ENCODE measurements at places on chromosomes 3 and 15.

GRCh38 chr3:11835028-11835639, 11.6 kb downstream of the TAMM41 start:
- DNase-seq = no peak

GRCh38 chr3:26622621-26623418, at the start of gene LRRC3B:
TSS of gene LRRC3B (plus strand) at chr3:26622772. CDS start at chr3:26709673, 86,901 bp downstream.
- no peak for DNase-seq

DNA sequence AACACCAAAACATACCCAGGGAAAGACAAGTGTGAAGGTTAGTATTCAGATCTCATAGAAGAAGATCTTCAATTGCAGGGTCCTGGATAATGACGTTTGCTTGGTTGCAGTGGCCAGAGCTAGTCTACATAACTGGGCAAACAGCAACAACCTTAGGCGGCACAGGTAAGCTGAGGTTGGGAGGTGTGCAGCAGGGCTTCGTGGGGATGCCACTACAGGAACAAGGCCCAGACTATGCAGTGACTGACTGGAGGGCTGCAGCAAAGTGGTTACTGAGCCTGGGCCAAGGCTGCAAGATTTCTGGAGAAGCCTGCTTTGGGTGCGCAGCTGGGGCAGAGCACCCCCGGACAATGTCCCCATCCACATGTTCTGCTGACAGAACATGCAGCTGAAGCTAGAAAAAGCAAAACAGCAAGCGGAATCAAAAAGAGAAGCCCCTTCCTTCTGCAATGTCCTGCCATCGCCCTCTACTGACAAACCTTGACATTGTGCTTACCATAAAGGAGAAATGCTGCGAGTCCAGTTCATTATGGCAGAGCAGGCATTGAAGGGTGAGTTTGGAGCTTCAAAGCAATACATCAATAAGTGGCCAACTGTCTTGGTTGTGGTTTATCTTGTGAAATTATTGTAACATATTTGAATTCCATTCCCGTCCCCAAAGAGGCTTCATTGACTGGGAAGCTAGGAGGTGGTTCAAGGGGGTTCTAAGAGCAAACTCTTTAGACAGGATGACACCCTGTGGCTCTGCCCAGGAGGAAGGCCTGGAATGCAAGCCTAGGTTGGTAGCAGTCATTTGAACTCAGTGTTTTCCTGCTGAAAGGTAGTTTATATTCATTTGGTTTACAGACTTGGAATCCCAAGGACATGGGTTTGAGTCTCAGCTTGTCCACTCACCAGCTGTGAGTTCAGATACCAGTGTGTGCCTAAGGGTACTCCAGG, 217.0 kb downstream of the PDCD6IP start:
- DNase-seq = no peak

- no peak for DNase-seq
These were observed 618.5 kb upstream of the BCHE start for GRCh38 chr3:166455744-166456143.

DNA sequence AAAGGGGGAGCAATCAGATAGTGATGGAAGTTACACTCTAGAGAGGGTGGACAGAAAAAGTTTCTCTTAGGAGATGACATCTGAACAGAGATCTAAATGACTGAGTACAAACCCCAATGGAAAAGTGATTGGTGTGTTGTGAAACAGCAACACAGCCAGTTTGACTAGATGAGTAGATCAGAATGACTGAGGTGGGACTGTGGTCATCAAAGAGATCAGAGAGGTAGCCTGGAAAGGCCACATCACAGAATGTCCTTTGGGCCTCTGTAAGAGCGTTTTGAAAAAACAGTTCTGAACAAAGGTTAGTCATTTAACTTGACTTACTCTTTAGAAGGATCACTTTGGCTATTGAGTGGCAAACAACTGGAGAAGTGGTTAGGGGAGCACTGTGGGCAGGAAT, 10.6 kb downstream of the LRRC58 start:
- no peak for DNase-seq

DNA sequence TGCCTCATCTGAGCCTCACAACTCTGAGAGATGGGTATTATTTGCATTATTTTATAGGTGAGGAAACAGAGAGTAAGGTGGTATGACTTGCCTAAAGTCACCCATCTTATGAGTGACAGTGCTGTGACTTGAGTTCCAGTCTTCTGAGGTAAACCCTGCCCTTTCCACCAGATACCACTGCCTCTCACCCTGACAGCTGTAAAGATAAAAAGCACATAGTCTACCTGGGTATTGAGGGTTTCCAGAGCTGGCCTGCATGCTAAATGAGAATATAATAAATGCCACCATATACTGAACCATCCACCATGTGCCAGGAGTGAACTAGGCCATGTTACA, 25.6 kb downstream of the RASGRP1 start:
- DNase-seq = no peak

GRCh38 chr3:112557976-112558375, 3.8 kb downstream of the ATG3 start:
- DNase-seq = no peak

GRCh38 chr3:66998113-66998903, at the start of gene KBTBD8:
TSS of gene KBTBD8 (plus strand) at chr3:66998307. CDS start at chr3:66998356, 49 bp downstream.
- DNase-seq = peak; percentile 94

GRCh38 chr3:147507638-147508286, 98.6 kb downstream of the ZIC1 start:
- no peak for DNase-seq
